Activated CD4-positive, alpha-beta T cell treated with anti-CD3 and anti-CD28 coated beads for 4 hours (primary cell): ENCODE measurements at places on chromosomes 1 and 21.
A peak's percentile ranks its signal among the peaks of the same experiment; 100 is the strongest.

DNA sequence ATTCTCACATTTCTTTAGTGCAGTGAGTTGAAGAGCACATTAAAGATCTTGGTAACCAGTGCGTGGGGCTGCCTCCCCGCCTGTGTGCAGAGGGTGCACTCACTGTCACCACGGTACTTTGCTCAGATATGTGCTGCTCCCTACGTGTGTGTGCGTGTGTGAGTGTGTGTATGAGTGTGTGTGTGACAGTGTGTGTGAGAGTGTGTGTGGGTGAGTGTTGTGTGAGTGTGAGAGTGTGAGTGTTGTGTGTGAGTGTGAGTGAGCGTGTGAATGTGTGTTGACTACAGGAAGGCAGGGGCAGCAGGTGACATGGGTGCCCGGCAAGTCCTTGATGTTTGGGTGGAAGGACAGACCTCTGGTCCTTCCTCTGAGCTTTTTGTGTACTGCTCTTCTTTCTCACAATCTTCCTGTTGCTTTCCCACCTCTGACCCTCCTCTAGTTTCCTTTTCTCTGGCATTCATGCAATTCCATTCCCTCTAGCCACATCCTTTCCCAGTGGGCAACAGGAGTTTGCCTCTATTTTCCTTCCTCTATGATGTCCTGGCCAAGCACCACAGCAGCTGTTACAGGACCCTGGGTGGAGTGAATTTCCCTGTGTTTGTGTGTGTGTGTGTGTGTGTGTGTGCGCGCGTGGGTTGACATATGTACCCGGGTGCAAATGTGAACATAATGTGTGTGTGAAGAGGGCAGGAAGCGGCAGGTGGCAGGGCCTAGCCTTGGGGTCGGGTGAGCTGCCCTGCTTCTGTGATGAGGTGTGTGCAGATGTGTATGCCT, 19.8 kb downstream of the LHX4 start:
- DNase-seq: no peak

DNA sequence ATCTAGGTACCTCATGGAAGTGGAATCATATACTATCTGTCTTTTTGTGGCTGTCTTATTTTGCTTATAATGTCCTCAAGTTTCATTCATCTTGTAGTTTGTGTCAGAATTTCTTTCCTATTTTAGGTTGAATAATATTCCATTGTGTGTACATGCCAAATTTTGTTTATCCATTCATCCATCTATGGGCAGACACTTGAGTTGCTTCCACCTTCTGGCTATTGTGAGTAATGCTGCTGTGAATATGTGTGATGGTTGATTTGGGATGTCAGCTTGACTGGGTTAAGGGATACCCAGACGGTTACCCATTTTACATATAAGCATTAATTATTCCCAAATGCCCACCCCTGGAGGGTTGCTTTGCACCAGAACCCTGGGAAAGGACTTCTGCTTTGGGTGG, 477.5 kb downstream of the PTPRU start:
- DNase-seq: no peak

GRCh38 chr1:157181790-157182189, 43.6 kb upstream of the ETV3 start:
- DNase-seq: no peak

DNA sequence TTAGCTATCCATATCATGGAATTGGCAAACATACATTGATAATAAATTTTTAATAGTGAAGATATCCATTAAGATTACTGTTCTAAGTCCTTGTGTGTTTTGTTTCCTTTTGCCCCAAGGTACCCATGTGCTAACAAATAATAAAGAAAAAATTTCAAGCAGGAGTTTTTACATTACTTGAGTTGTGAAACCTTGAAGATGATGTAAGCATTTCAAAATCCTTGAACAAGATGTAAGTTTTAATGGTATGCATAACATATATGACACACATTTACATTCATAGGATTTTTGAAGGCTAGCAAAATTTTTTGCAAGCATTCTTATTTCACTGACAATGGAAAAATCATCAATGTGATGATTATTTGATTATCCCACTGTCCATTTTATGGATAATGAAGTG, 10.9 kb upstream of the ELAVL4 start:
- no peak for DNase-seq

GRCh38 chr1:214824763-214825162, 221.8 kb downstream of the CENPF start:
- DNase-seq: no peak

DNA sequence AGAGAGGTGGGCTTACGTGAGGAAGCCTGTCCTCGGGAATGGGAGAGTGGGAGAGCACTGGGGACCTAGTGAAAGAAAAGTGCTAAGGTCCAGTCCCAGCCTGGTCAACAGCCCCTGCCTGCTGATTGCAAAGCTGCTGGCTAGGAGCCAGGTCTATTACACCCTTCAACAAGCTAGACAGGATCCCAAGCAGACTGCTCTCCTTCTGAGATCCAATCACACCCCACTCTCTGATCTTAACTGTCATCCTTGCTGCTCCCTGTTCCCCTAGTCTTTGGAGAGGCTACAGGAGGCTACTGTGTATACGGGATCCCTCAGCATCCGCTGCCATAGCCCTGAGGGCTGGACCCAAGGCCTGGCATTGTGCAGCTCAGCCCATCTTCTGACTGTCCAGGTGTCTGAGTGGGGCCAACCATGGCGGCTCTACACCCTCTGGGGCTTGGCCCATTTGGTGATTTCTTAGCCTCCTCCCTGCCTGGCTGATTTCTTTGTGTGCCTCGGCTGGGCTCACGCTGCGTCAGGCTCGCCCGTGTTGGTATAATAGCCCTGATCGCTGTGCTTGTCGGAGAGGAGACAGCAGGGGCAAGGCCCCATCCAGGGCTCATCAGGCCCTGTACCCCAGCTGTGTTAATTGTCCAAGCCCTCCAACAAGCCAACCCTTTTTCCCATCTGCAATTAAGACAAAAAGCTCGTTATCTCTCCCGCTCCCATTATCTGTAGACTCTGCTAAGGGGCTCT, 43.9 kb downstream of the NAV1 start:
- no peak for DNase-seq

GRCh38 chr1:186976700-186977099, 148.0 kb downstream of the PLA2G4A start:
- no peak for DNase-seq

DNA sequence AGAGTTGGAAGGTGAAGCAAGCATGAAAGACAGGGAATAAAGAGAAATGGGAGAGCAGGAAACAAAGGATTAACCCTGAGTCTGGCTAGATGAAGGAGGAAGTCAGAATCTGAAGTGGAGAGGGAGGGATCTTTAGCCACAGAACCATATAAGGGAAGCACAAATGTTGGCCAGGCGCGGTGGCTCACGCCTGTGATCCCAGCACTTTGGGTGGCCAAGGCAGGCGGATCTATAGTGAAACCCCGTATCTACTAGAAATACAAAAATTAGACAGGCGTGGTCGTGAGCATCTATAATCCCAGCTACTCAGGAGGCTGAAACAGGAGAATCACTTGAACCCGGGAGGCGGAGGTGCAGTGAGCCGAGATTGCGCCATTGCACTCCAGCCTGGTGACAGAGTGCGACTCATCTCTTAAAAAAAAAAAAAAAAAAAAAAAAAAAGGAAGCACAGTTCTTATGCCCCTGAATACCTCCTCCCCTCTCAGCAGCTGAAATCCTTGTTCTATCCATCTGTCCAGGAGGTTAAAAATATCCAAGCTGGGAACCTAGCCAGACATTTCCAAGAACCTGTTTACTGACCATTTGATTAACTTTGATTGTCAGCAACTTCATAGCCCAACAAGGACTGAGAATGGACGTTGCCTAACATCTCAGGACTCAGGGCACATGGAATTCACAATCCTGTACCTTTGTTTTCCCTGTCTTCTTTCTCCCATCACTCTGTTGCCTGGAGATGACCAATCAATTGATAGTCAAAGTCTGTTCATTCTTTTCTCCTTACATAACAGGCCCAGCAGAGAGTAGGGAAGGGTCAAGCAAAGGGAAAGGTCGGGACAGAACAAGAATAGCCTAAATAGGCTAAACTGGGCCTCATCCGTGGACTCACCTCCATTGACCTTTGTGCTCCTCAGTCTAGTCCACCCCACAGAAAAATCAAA, 10.6 kb downstream of the TXNIP start:
- DNase-seq: no peak

GRCh38 chr1:232627645-232628334, 2.1 kb downstream of the SIPA1L2 start:
- DNase-seq: no peak

GRCh38 chr1:30911059-30911954, 2.7 kb upstream of the SDC3 start:
- DNase-seq: peak; percentile 39

- no peak for DNase-seq
Measured at GRCh38 chr1:32743380-32744070, 41.0 kb upstream of the SYNC start.

GRCh38 chr1:54421101-54421504, 14.9 kb upstream of the SSBP3 start:
- no peak for DNase-seq

GRCh38 chr1:206002871-206003801, at the start of gene RAB7B:
Gene RAB7B (minus strand): TSS chr1:206003395. CDS start chr1:205994135, 9,260 bp downstream.
- no peak for DNase-seq

DNA sequence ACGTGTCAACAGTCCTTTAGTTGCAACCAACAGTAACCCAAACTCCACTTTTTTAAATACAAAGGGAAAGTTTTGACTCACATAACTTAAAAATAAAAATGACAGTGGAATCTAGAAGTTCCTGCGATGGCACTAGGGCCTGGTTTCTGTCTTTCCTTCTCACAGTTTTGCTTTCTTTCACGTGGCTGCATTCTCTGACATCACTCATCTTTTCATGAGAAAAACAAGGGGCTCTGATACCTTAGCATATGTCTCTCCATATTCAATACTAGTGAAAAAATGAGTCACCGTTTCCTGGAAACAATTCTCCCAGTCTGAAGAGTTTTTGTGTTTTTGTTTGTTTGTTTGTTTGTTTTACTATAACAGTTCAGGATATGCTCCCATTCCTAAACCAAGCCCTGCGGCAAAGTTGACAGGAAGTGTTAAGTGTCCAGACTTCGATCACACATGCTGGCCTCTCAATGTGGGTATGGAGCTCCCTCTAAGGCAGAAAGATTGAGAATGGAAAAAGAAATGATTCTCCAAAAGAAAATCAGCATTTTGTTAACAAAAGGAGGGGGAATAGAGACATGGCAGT, 483.3 kb downstream of the TTLL7 start:
- no peak for DNase-seq

DNA sequence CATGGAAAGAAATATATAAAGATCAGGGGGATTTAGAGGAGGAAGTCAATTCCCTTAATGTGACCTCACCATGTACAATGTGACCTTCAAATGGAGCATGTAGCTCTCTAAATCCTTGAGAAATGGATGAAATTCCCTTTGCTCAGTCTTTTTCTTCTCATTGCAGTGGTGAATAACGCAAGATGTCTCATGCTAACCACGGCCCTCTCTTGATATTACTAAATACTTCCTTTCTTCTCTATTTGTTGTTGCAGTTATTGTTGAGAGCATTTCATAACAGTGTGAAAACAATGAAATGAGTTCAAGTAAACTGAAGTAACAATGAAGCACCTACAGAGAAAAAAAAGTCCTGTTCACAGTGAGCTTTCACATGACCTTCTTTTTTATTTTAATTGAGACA, 55.6 kb downstream of the ZNF281 start:
- DNase-seq: no peak

GRCh38 chr21:26079366-26079765, 91.2 kb downstream of the APP start:
- DNase-seq: no peak

DNA sequence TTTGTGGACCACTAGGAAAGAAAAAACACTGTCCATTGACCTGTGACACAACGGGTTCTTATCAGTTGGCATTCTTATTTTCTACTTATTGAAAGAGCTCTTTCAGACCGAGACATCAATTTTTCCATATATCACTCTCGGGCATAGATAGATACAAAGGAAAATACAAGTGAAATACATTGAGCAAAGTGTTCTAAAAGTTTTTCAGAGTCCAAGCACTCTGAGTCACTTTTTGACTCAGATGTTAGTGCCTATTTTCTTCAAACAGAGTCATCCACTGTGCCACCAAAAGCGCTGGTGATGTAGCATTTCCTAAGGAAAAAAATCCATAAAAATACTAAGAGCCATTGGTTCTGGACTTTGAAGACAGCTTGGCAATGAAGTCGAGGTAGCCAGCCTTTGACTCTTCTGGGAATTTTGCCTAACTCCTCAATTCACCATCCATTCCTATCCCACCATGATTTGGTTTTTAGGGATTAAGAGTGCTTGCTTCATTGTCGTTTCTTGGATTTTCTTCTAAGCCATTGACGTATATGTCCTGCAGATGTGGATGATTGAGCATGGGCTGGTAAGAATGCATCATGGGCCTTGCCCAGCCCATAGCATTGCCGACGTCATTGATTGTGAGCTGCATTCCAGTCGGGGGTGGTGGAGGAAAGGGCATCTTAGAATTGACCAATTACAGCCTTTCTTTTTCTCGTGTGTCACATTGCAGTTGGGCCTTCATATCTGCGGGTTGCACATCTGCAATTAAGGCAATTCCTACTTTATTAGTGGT, 10.6 kb downstream of the GALNT2 start:
- DNase-seq: no peak

DNA sequence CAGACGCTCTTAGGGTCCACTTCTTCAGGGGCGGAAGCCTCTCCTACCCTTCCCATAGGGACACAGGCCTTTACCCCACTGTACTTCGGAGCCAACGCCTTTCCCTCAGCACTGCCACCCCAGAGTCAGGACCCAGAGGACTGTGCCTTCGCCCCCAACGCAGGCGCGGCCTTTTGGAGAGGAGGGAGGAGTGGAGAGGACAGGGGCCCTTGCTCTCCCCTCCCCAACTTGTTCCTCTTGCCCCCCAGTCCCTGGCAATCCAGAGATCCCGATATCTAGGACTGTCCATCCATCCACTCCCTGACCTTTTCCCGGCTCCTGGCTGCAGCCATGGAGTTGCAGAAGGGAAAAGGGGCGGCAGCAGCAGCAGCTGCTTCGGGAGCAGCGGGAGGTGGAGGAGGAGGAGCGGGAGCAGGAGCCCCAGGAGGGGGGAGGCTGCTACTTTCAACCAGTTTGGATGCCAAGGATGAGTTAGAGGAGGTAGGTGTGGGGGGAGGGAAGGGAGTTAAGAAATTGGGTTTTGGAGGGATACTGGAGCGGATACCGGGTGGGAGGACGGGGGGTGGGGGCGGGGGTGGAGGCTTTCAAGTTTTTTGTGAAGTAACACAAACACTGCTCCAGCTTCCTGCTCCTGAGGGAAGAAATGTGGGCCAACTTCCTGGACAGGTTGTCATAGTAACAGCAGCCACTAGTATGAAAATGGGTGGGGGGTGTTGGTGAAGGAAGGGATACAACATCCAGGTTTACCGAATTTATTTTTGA, 636 bp downstream of the INTS3 start:
- peak; percentile 36 for DNase-seq
